ENCODE measurements at places on chromosomes 4 and X.

DNA sequence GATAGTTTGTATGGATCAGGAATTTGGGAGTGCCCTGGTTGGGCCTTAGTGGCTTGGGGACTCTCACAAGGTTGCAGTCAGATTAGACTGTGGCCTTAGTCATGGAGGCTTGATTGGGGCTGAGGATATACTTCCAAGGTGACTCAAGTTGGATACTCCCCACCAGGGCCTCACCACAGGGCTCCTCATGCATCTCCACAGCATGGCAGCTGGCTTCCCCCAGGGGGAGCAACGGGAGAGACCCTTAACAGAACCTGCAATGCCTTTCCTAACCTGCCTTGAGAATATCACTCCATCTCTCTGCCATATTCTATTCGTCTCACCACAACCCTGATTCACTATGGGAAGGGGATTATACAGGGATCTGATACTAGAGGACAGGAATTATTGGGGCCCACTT is 161.9 kb downstream of the RELL1 start:
- no peak for DNase-seq

DNA sequence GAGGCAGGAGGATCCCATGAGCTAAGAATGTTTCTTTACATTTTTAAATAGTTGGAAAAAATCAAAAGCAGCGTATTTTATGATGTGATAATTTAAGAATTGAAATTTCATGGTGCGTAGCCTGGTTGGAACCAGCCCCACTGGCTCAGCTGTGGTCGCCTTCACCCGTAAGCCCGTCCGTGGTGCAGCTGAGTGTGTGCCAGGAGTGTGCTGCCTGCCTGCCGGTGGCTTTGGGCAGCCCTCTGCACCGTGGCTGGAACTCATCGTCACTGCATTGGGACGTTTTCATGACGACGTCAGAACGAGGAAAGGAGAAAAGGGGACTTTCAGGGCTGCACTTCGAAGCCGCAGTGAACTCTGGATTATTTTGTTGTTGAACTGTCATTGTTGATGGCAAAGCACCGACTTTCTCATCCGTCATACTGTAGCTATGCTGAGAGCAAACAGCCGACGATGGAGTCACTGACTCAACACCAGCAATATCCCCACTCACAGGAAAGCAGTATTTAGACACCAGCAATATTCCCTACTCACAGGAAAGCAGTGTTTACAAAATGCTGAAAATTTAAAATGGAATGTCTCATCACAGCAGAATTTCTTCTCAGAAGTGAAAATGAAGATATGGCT is 35.1 kb downstream of the PCGF3 start:
- DNase-seq, result no peak

- no peak for DNase-seq
Observed at GRCh38 chrX:105999294-105999693, 39.2 kb downstream of the SERPINA7 start.

DNA sequence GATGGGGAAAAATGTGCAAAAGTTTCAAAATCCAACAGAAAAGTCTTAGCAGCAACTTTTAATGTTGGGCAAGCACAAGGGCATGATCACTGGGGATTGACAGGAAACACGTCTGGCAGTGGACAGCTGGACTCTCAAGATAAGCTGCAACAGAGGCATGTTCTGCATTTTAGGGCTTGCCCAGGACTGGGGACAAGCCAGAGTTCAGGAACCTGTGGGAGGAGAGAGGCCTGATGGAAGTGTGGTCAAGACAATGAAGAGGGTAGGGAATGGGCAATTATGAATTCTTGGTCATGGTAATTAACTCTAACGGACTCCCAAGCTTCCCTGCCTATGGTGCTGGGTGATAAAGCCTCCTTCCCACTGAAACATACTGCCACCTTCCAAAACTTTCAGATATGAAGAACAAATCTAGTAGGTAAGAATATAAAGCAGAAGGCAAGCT is 48.4 kb downstream of the ANXA3 start:
- no peak for DNase-seq

DNA sequence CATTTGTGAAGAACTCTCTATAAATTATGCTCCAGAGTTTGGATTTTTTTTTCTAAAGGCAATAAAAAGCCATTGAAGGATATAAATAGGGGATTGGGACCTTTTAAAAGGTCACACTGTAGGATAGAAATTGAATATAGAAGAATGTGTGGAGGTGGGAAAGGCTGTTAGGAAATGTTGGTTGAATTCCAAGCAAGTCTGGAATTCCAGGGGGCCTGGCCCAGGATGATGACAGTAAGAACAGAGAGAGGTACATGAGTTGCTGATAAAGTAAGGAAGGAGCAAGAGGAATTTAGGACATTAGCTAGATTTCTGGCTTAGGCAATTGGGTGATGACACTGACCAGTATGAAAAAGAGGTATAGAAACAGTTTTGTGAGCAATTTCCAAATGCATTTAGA is 95.4 kb upstream of the USP38 start:
- DNase-seq, result no peak

DNA sequence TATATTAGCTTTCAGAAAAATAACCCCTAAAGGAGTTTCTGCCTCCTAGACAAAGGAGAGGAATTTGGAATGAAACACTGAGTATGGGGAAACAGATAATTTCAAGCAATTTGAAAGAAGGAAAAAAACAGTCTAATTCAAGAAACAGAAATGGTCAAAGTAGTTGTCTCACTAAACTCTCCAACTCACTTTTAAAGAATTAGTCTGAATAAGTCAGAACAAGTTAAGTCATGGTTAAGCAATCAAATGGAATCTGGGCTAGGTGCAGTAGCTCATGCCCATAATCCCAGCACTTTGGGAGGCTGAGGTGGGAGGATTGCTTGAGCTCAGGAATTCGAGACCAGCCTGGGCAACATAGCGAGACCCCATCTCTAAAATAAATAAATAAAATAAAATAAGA is 95.7 kb upstream of the GRIA3 start:
- DNase-seq, result no peak

- DNase-seq, result no peak
Observed at GRCh38 chr4:91984466-91984865, 319.3 kb upstream of the GRID2 start.

DNA sequence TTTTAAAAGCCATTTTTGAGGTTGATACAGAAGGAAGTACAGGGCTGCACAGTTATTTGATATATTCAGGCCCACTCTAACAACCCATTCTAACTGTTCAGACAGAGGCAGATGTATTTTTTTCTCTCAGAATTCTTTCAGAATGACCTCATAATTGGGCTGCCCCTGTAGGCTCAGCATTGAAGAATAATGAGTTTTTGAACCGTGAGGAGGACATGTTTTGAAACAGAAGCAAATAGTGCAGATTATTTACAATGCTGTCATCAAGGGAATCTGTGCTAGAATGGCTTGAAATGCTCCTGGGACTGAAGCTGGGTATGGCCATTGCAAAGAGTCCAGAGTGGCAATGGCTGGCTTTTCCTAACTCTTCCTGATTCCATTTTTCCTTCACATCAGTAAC is 158.1 kb downstream of the SOX3 start:
- no peak for DNase-seq

DNA sequence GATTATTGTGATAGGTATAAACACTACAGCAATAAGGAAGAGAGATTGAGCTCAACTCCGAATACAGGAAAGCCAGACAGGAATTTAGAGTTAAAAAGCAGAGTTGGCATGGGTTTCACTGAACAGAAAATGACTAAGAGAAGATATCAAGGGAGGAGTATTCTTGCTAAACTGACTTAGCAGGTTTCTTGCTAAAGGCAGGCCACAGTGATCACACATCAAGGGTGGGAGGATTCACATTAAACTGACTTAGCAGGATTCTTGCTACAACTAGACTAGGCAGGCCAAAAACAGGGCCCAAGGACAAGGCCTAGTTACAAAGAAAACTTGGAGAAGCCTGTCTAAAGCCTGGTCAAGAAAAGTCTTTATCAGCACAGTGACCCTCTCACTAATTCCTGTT is 195.1 kb downstream of the MAGEB5 start:
- no peak for DNase-seq

GRCh38 chrX:68041110-68041509 is 392.2 kb downstream of the OPHN1 start:
- no peak for DNase-seq

DNA sequence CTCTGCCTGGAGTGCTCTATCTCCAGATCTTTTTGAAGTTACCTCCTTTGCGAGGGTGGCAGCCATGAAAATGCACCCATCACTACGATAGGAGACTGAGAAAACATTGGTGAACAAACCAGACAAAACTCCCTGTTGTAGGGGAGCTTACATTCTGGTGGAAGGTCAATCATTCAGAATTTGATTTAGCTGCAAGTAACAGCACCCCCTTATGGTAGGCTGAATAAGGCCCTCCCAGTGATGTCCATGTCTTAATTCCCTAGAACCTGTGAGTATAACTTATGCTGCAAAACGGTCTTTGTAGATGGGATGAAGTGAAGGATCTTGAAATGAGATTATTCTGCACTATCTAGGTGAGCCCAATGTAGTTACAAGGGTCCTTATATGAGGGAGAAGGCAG is 5.6 kb upstream of the TEC start:
- DNase-seq, result no peak

DNA sequence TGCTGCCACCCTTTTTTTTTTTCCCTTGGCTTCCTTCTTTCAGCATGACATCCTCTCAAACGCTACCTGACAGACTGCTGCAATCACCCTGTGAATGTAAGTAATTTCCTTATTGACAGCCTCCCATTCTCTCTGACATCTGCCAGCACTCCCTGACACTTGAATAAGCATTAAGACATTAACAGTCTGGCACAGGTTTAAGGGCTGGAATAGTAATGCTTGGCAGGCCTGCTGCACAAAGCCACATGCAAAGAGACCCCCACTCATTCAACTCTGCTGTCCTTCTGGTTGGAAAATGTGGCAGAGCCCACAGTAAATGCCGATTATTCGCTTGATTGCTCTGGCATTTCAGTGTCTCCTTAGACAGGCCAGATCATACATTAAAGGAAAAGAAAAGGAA is 28.1 kb upstream of the RASGEF1B start:
- DNase-seq, result no peak

- no peak for DNase-seq
Observed at GRCh38 chr4:168508683-168509082, 11.8 kb downstream of the PALLD start.

GRCh38 chr4:3729882-3730226 is 36.3 kb upstream of the ADRA2C start:
- no peak for DNase-seq

GRCh38 chr4:162010362-162010761 is 153.4 kb downstream of the FSTL5 start:
- no peak for DNase-seq

DNA sequence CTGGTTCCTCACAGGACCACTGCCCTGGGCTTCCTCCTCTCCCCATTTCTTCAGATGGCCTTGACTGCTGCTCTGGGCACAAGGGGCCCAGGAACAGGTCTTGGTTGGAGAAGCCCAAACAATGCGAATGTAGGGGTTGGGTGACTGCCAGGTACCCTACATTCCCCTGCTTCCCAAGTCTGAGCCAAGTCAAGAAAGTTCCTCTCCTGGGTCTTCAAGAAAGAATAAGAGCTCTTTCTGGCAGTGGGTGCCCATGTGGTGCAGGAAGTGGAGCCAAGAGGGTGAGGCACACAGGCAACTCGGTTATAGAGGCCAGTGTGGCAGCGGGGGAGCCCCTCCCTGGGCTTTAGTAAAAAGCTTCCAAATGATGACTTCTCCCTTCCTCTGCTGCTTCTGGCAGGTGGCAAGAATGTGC is 2.7 kb downstream of the SLC34A2 start:
- DNase-seq, result no peak

DNA sequence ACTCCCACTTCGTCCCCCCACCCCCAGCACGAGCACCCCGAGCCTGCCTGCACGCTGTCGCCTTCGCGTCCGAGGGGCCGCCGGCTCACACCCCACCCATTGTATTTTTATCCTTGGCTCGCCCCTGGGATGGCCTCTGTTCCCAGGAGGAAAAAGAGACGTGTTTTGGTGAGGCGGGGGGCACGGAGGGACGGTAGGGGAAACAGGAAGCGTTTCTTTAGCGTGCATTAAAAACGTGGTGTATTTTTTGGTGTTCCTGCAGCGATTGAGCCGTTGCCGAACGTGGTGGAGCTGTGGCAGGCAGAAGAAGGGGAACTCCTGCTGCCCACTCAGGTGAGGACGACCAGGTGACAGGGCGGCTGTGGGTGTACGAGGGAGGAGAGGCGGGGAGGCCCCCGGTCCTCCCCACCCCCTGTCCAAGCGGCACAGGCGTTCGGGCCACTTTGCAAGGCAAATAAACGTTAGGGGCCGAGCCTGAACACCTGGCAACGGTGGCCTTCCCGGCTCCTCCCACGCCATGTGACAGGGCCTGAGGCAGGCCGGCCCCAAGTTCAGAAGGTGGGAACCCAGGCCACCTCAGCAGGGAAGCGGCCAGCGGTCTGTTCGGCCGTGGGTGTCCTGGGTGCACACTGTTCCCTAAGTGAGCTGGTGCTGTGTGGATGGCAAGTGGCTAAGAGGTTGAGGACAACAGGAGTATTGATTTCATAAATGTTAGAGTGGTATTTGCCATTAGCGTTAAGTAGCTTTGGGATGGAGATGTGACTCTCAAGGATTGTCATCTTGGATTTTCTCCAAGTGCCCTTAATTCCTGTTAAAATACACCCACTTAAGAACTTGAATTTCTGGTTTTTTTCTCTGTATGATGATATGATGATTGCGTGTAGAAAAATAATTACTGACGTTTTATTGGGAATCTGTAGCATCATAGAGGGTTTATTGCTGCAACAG is 1.1 kb downstream of the TMEM131L start:
- peak; percentile 12 for DNase-seq

DNA sequence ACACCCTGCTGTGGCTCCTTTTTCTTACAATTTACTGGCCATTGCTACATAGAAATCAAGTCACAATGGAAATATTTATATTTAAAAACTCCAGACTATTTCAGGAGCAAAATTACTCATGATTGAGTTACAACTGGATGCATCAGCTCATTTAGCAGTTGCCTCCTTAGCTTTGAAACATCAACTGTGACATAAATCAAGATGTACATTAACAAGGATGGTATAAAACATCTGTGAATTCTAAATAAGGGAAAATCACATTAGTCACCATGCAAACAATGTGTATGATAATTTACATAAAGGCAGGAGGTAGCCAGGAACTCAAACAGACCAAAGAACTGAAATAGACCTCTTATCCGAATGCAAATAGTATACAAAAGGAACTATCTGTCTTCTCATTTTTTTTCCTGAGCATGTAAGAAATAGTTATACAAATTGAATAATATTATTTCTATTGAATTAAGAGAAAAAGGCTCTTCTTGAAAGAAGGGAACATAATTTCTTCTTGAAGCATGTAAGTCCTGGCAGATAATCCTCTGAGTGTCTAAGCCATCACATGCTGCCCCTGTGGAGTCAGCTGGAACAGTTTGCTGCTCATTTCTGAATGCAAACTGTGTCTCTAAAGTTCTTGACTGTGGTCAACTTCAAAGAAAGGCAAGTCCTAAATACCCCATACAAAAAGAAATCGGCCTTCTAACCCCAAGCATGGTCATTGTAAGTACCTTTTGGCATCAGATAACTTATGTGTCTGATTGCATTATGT is 151.2 kb downstream of the NAA11 start:
- no peak for DNase-seq

DNA sequence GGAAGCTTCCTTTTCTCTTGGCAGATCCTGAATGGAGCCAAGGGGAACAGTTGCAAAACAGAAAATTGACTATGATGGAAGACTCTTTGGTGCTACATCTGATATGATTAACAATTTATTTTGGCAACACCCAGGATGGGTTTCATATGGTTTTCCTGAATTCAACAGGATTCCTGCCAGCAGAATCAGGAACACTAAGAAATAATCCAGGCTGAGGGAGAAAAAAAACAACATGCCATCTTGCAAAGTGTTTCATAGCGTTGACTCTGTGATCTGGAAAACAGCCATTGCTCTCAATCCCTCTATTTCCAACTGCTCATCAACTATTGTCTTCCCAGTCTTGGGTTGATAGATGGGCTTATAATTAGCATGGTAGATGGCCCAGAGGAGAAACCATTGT is 303.8 kb upstream of the KLF3 start:
- DNase-seq, result no peak
